ENCODE measurements at places on chromosomes 6 and 20. TPM values are rescaled to one million over a fixed set of nuclear protein-coding genes. Genes with fewer than 3 reads are reported as not detected.

The CYP39A1 gene
- 0.09 TPM for total RNA-seq

The CCNC gene
- 35.6 TPM for total RNA-seq

The LTA gene
- not detected for total RNA-seq

The HLA-F gene
- total RNA-seq = 5.1 TPM

The SLPI gene
- total RNA-seq = 10.5 TPM

The MED20 gene
- 13.6 TPM for total RNA-seq

The UBR2 gene
- 5.7 TPM for total RNA-seq

The MICA gene
- total RNA-seq = 27.6 TPM

The UST gene
- 2.9 TPM for total RNA-seq

The LGSN gene
- 4.8 TPM for total RNA-seq

The MYH7B gene
- not detected for total RNA-seq

The HTR1E gene
- total RNA-seq = not detected

The SLC25A27 gene
- total RNA-seq = 1.0 TPM

The LINC00237 gene
- total RNA-seq = not detected

The XKR7 gene
- total RNA-seq = 0.02 TPM

The RNF217 gene
- total RNA-seq = 4.9 TPM

The BTN1A1 gene
- not detected for total RNA-seq

The ESR1 gene
- not detected for total RNA-seq
